Lung (tissue), 17 donors: ENCODE measurements at places on chromosomes 6 and 20. TPM values are rescaled to one million over a fixed set of nuclear protein-coding genes. Genes with fewer than 3 reads are reported as not detected.
A peak's percentile ranks its signal among the peaks of the same experiment; 100 is the strongest.

LAMA5 gene
- 279 TPM for polyA plus RNA-seq

ARFGAP1 gene
- 70.8 TPM for polyA plus RNA-seq

ZNF831 gene
- polyA plus RNA-seq: 0.14 TPM

CSNK2A1 gene
- 20.5 TPM for polyA plus RNA-seq

GRCh38 chr6:32095338-32096086 is 13.6 kb downstream of the TNXB start:
- H3K27ac ChIP-seq: peak overlapping the region; percentile 54
- DNase-seq: no peak

- DNase-seq: peak; percentile 34
- no peak overlapping the region for H3K4me3 ChIP-seq
- no peaks in the 10 kb centered on the region for H3K36me3 ChIP-seq
- H3K27me3 ChIP-seq: no peaks in the 10 kb centered on the region
- no peak overlapping the region for H3K27ac ChIP-seq
Measured at GRCh38 chr20:61705386-61706258, 360.1 kb downstream of the TAF4 start.

- H3K27me3 ChIP-seq: no peaks in the 10 kb centered on the region
- DNase-seq: peak; percentile 35
- peaks cover 6% of the 10 kb centered on the region for H3K4me1 ChIP-seq
- no peak overlapping the region for H3K27ac ChIP-seq
- H3K36me3 ChIP-seq: no peaks in the 10 kb centered on the region
- H3K4me3 ChIP-seq: no peak overlapping the region
Measured at GRCh38 chr6:15512126-15512525, 150.7 kb downstream of the DTNBP1 start.

- H3K27ac ChIP-seq: no peak overlapping the region
- no peak for DNase-seq
- no peaks in the 10 kb centered on the region for H3K27me3 ChIP-seq
Measured at GRCh38 chr20:63840405-63840828, 9.4 kb upstream of the ZBTB46 start.

DNA sequence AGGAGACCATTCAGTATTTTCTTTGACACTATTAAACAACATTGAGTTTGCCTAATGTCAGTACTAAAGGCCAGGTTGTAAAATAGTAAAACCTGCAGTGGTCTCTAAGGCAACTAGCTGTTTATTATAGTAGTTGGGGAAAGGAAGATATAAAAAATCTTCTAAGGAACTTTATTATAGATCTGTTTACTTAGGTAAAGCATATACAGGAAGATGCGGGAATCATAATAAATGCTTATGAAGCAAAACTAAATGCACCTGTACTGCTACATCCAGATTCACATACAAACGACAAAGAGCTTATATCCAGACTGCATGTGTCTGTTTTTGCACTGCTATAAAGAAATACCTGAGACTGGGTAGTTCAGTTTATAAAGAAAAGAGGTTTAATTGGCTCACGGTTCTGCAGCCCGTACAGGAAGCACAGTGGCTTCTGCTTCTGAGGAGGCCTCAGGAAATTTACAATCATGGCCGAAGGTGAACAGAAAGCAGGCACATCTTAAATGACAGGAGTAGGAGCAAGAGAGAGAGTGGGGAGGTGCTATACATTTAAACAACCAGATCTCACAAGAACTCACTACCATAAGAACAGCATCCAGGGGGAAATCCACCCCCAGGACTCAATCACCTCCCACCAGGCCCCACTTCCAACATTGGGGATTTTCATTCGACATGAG is 8.7 kb upstream of the TRIM39 start:
- H3K27me3 ChIP-seq: no peaks in the 10 kb centered on the region
- H3K4me3 ChIP-seq: no peak overlapping the region
- no peak overlapping the region for H3K27ac ChIP-seq
- DNase-seq: no peak
- H3K4me1 ChIP-seq: peaks cover 2% of the 10 kb centered on the region
- no peaks in the 10 kb centered on the region for H3K36me3 ChIP-seq

DNA sequence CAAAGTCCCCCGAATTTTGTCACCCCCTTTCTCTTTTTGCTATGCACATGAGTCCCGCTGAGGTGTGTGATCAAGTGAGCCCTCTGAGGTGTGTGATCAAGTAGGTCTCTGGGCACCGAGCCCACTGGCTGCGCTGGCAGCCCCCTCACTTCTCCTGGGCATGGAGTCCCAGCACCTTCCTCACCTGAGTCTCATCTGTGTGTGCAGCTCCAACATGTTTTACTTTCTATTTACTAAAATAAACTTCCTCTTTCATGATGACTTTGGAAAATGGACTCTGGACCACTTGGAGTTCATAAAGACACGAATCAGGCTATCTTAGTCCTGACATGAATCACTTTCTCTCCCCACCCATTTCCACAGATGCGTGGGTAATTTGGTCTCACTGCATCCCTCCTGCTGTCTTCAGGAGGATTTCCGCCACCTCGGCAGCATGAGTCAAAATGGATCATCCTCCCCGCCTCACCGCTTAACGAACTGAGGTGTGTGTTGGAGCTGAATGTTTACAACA is 39.8 kb downstream of the PRDM1 start:
- no peak overlapping the region for H3K27ac ChIP-seq
- H3K4me3 ChIP-seq: no peak overlapping the region
- DNase-seq: no peak
- no peaks in the 10 kb centered on the region for H3K27me3 ChIP-seq
- H3K36me3 ChIP-seq: no peaks in the 10 kb centered on the region
- H3K4me1 ChIP-seq: no peaks in the 10 kb centered on the region

GRCh38 chr6:27957516-27957915 is 475 bp downstream of the OR2B6 start:
- no peaks in the 10 kb centered on the region for H3K36me3 ChIP-seq
- no peak overlapping the region for H3K4me3 ChIP-seq
- no peaks in the 10 kb centered on the region for H3K4me1 ChIP-seq
- no peak for DNase-seq
